Myocyte (in vitro differentiated cells): ENCODE measurements at places on chromosomes 4 and X.

DNA sequence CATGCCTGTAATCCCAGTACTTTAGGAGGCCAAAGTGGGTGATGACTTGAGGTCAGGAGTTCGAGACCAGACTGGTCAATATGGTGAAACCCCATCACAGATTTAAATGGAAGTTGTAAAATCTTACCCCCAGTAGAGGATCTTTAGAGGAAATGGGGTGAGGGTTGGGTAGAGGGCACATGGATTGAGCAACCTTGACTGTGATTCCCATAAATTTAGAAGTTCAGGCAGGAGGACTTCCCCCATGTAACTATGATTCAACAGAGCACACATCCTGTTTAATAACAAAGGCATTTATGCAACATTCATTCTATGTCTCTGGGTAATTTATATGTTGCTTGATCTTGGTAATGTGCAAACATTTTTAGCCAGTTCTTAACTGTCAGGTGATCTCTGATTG is 143.1 kb downstream of the RBM47 start:
- no peak for DNase-seq

DNA sequence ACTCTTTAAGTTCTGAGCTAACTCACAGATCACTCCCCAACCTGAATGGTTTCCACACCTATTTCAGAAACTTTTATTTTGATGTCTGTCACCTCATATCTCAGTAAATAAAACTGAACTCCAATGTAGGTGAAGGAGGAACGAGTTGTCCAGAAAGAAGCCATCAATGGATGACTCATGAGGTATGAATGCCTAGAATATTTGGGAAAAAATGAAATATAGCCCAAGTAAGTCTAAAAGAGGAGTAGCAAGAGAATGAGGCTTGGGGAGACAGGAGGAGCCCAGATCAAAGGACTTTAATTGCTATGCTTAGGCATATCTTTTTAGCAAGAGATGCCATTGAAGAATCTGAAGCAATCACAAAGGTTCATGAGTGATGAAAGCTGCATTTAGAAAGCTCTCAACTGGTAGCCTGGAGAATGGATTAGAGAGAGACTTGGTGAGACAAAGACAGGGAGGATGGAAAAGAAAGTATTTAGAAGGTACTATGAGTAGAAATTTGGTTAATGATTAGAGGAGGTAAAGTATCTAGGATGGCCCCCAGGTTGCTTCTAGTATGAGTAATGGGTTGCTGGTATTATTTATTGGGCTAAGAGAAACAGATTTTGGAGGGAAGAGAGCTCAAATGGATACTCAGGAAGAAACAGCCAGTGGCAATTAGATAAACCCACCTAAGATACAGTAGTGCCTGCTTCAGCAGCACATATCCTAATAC is 39.4 kb downstream of the NOCT start:
- DNase-seq: no peak

DNA sequence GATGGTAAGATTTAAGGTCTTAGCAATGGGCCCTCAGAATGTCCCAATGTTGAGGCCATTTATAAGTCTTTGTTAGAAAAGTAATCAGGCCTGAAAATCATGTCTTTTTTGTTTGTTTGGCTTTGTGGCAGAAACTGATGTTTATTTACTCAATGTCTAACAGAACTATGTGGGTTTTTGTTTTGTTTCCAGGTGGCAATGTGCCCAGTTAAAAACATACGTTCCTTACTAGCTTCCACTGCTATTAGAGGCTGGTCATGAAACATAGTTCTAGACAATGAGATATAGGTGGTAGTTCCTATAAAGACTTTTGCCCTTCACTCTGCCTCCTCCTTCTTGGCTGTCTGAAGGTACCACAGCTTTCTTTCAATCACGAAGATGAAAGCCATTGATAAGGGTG is 108.8 kb downstream of the C4orf51 start:
- no peak for DNase-seq

DNA sequence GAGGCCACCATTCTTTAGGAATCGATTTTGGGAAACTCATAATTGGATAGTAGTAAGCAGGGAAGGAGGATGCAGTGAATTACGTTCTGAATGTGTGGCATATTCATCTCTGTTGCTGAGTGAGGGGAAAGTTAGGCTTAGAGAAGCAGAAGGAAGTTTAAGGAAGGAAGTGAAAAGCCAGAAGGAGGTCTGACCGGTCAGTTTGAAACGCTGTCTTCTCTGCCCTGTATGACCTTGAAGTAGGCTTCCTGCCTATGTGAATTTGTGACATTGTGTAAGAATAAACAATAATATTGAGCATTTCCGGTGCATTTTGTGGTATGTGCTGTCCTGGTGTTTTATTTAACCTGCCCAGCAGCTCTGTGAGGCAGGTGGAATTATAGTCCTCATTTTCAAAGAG is 67.3 kb downstream of the PDLIM5 start:
- no peak for DNase-seq

- DNase-seq: no peak
Observed at GRCh38 chrX:20767346-20767745, 500.6 kb upstream of the RPS6KA3 start.

- no peak for DNase-seq
Observed at GRCh38 chrX:34839451-34839850, 103.1 kb upstream of the FAM47B start.
